Activated gamma-delta T cell treated with anti-CD3 and anti-CD28 coated beads, Interleukin-2, amount 50 U/mL, for 16 hours (primary cell): ENCODE measurements at places on chromosomes 7 and 10.

GRCh38 chr10:3393958-3394357 lies 221.4 kb upstream of the PITRM1 start:
- no peak for DNase-seq

DNA sequence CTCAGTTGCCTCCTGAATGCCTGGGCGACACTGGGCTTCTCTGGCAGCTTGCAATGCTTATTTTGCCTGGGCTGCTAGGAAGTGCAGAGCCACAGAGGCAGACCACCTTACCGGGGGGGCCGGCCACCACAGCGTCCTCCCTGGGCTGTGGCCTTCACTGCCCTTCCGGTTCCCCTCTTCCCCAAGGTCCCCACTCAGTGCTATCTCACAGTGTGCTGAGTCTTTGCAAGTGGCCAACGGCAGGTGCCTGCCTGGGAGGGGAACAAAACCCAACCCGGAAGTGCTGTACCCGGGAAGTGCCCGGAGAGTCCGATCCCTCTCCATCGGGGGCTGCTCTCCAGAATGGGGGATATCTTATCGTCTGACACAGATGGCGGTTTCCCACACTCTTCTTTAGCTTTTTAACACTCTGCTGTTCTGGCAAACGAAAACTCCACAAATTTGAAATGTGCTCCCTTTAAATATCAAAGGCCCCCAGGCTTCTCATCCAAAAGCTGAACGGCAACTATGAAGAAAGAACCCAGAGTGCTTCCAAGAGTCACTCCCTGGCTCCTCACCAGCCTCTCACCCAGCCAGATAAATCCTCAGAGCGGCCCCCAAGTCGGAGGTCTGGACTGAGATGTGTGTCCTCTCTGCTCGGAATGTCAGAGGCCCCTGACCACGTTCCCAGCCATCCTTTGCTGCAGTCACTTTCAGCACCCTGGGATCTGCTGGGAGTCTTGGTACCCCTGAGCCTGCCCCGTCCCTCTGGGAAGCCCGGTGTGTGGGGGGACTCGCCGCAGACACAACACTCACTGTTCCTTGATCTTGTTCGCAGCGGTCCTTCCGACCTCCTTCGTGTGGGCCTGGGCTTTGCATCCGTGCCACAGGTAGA lies 165.1 kb downstream of the SVIL start:
- no peak for DNase-seq

DNA sequence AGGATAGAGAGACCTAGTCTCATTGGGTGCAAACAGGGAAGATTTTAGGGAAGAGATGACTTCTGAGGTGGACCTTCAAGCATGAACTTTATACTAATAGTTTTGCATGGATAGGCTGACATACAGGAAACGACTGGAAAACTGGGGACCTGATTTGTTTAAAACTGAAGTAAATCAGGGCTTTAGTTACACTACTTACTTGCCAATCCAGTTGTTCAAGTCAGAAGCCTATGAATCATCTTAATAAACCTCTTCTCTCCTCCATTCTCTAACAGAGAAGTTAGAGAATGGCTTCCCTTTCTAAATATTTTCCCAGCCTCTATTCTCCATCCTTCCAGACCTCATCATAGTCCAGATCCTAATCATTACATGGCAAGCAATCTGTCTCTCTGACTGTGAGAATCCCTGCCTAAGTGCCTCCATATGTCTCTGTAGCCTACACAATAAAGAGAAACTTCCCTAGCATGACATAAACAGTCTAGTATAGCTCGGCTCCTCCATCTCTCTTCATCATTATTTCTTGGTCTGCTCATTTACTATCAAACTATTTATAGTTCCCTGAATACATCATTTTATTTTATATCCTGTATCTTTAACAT lies 55.8 kb downstream of the PRKG1 start:
- no peak for DNase-seq

DNA sequence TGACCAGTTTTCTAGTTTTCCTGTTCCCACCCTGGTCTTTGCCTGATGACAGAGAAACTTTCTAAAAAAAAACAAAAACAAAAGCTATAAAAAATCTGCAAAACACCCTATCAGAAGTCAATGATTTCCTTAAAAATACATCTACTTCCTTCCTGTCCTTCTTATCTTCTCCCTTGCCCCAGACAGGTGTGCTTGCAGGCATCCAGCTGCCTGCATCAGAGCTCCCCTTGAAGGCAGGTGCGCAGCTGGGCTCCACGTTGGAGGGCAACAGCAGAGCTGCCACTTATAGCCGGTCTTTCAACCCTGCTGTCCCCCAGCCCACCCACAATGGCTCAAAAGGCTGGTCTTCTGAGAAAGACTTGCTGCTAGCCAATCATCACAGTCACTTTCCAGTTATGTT lies 29.8 kb downstream of the UBE2D4 start:
- no peak for DNase-seq

DNA sequence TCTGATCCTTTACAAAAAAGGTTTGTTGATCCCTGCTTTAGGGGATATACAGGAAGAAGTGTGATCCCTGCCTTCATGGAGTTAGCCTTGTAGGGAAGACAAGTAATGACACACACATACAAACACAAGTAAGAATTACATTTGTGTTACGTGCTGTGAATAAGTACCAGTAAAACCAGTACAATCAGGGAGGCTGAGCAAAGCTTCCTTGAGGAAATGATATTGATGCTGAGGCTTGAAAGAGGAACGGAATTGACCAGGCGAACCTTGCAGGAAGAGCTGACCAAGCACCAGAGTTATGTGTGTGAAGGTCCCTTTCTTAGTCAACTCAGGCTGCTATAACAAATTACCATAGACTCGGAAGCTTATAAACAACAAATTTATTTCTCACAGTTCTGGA lies 83.6 kb upstream of the CACUL1 start:
- DNase-seq: no peak

DNA sequence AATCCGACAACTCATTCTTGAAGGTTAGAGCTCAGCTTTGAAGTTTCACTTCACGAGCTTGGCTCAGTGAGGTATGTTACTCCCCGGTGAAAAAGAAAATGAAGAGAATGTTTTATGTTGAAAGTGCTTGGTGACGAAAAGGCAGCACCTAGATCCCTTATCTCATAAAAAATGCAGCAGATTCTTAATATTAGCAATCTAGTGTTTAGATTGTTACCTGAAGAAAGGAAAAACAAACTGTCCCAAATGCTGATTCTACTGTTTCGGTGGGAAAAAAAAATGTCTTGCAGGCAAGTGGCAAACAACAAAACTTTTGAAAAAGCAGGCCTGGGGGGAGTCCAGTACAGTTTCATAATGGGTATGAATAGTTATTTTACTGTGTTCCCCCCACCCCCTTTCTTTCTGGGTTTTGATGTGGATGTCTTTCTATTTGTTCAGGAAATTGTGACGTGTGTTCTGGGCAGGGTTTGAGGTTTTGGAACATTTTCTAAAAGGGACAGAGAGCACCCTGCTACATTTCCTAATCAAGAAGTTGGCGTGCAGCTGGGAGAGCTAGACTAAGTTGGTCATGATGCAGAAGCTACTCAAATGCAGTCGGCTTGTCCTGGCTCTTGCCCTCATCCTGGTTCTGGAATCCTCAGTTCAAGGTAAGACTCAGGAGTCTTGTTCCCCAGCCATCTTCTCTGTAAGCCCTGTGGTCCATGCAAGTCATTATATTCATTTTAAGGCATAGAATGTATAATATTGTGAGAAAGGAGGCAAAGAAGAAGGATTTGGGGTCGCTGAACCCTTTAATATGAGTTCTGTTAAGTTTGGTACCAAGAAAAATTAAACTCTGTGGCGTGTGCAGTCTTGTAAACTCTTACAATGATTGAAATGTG lies at the start of gene SRGN:
SRGN (plus strand) TSS at position 514 of the 881 bp plus-strand sequence; CDS start at position 569, 55 bp downstream.
- DNase-seq: peak; percentile 64

DNA sequence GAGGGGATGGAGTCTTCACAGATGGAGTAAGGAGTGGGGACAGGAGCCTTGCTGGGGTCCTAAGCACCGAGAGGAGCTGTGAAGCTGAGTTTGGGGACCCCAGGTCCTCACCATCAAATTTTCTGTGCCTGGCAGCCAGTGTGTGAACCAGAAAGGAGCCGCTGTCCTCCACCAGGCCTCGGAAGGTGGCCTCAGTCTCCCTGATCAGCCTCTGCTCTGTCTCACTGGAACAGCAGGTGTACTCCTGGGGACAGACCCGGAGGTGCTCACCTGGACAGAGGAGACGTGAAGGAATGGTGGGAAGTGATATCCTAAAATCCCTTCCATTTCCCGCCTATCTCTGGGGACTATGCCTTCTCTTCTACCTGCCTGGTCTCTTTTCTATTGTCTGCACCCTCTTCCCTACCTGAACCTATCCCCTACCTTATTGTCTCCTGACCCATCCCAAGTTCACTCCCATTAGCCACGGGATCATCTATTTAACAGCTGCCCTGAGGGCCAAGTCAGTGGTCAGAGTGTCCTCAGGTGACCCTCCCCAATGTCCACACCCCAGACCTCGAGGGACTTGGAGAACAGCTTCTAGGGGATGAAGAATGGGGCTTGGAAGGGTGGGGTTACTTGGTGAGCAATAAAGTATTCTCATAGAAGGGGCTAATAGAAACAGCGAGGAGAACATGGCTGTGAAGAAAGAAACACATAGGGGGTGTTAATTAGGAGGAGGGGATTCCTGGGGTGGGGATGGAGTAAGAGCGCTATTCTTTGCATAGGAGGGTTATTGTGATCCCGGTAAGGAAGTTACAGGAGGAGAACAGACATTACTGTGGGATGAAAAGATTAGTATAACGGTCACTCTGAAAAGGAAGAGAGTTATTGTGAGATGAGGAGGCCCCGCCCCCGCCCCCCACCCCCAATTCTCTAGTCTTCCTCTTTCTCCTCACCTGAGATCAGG lies 811 bp downstream of the GPC2 start:
- no peak for DNase-seq

DNA sequence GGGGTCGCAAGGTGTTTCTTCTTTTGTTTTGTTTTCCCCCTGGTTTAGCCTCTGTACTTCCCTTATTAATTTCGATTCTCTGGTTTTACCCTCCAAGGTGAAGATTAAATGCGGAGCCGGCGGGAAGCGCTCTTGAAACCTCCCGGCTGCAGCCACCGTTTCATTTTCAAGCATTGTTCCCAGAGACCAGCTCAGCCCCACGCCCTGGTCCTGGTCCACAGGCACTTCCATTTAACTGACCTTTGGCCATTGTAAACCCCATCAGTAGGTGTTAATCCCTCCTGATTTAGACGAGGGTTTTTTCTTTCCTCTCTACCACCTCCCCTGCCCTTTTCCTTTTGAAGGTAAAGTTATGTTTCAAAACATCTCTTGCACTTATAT lies 39.2 kb upstream of the ENO4 start:
- DNase-seq: no peak

GRCh38 chr7:120833546-120833945 lies 24.4 kb downstream of the TSPAN12 start:
- DNase-seq: no peak

- no peak for DNase-seq
Measured at GRCh38 chr10:69241575-69241974, 21.4 kb downstream of the HKDC1 start.

- DNase-seq: no peak
Measured at GRCh38 chr7:112162784-112163506, 43.3 kb downstream of the DOCK4 start.

- DNase-seq: no peak
Measured at GRCh38 chr7:142925413-142925812, 8.1 kb downstream of the TRPV5 start.

GRCh38 chr7:69883399-69883891 lies 285.2 kb downstream of the AUTS2 start:
- DNase-seq: no peak

- no peak for DNase-seq
Measured at GRCh38 chr10:131928248-131929095, 27.7 kb downstream of the PPP2R2D start.

DNA sequence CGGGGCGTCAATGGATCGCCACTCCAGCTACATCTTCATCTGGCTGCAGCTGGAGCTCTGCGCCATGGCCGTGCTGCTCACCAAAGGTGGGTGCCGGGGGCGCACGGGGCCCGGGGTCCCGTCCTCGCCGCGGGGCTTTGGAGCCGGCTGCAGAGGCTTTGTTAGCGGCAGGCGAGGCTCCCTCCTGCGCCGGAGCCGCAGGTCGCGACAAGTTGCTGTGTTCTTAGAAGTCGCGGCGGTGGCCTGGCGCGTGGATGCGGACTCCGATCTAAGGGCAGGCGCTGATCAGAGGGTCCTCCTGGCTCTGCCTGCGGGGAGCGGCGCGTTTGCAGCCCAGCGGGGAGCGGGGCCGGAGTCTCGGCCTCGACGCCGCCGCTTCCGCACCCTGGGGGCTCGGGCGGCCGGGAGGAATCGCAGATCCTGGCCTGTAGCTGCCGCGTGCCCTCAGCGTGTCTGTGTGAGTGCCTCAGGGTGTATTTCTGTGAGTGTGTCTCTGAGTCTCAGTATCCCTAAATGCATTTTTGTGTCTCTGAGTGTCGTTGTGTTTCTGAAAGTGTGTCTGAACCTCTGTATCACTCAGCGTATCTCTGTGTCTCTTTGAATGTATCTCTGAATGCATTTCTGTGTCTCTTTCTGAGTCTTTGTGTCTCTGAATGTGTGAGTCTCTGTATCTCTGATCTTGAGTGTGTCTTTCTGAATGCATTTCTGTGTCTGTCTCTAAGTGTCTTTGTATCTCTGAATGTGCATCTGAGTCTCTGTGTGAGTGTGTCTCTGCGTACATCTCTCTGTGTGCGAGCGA lies 766 bp downstream of the BAMBI start:
- no peak for DNase-seq

GRCh38 chr10:59970396-59971368 lies 64.3 kb upstream of the CCDC6 start:
- no peak for DNase-seq

DNA sequence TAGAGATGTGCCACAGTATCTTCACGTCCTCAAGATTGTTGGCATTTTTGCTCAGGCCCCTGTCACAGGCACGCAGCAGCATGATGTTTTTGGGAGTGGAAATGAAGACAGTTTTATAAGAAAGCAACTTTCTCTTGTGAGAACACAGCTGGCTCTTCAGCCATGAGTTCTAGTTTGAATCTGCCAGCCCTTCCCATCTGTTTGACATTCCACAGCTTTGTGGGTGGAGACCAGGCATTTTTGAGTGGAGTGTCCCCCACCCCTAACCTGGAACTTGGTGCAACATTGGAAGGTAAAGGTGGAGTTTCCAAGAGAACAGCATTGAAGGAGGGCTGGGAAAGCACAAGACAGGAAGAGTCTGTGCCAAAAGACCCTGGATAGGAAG lies 253.1 kb upstream of the IGFBP3 start:
- DNase-seq: no peak

DNA sequence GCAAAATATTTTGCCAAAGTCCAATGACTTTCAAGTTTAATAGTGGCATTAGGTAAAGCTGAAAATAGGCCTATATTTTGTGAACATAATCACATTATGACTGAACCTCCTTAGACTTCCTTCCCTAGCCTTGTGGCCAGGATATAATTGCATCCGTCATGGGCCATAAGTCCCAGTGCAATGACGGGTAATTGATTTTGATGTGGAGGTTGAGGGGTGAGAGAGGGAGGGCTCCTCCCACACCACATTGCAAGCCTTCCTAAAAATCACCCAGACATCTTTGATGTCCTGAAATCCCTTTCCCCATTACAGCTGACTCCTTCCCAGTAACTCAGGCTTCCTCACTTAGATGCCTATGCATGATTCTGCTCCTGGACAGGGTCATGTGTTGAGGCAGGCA lies 25.6 kb downstream of the TAS2R41 start:
- no peak for DNase-seq
